ENCODE measurements at places on chromosomes 5 and 9.

GRCh38 chr5:169695919-169696490, 58.9 kb downstream of the DOCK2 start:
- no peak for DNase-seq

DNA sequence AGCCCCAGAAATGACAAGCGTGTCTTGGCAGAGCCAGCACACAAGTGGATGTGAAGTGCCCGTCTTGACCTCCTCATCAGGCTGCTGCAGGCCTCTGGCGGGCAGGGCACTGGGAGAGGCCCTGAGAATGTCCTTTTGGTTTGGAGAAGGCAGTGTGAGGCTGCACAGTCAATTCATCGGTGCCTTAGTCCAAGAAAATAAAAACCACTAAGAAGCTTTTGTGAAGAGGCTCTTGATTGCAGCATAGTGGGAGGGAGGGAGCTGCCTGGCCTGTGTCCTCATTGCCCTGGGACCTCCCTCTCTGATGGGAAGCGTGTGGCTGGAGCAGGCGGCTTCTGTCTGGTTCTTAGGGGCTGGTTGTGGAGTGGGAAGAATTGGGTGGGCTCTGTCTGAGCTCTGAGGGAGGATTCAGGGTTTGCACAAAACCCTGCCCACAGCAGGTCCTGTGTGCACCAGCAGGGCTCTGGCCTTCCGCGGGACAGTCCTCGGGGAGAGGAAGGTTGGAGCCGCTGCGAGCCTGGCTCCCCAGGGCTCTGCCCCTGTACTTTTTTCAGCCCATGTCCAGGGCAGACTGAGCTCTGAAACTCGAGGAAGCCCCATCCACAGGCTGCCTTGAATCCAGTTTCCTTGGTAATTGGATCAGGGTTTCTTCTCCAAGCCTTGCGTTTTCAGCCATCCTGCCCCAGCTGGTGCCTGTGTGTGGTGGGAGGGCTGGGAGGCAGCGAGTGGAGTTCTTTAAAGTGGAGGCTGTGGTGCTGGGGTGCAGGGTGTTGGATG, 1.1 kb downstream of the HRCT1 start:
- DNase-seq = no peak

DNA sequence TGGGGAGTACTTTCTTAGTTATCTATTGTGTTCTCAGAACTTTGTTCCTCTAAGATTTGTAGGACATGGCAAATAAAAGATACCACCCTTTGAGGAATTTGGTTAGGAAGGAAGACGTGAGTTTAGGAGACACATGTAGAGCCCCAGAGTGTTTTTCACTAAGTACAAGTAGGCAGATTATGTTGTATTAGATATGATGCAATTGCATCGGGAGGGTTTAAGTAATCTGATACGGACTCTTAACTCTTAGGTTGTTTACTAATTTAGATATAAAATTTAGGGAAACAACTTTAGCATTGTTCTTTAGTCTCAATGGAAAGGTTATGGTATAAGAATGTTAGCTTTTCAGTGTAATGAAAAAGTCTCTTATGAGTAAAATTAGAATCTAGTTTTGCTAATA, 84.4 kb downstream of the TRIO start:
- no peak for DNase-seq

GRCh38 chr5:170722316-170722715, 61.2 kb upstream of the GABRP start:
- no peak for DNase-seq

GRCh38 chr5:76341651-76342334, 61.3 kb upstream of the IQGAP2 start:
- DNase-seq = no peak

GRCh38 chr9:4475301-4475700, 15.0 kb upstream of the SLC1A1 start:
- no peak for DNase-seq

DNA sequence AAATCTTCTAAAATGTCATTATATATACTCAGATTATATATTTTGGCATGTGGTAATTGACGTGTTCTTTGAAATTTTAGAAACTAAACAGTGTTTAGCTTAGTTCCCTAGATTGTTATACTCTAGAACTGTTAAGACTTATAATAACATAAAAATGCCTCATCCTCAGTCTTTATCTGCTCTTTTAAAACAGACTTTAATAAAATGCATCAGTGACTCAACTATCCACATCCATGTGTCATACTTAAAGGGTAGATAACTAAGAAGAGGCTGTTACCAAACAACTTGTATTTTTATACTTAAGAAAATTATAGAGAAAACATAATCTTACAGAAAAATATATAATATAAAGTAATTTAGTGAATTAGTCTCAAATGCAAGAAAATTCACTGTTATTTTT, 15.2 kb downstream of the NFIL3 start:
- no peak for DNase-seq

DNA sequence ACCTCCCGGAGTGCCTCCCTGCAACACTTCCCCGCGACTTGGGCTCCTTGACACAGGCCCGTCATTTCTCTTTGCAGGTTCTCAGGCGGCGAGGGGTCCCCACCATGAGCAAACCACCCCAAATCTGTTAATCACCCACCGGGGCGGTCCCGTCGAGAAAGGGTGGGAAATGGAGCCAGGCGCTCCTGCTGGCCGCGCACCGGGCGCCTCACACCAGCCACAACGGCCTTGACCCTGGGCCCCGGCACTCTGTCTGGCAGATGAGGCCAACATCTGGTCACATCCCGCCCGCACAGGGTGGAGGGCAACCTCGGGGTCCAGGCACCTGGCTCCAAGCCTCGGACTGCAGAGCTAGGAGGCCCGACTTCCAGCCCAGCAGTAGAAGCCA, 776 bp upstream of the TERT start:
- DNase-seq = no peak

GRCh38 chr5:80646926-80647325, 7.5 kb upstream of the MSH3 start:
- no peak for DNase-seq

GRCh38 chr9:3027210-3027609, 183.3 kb upstream of the PUM3 start:
- no peak for DNase-seq

All from NCI-H1417 treated with DMSO at 0.1 percent for 48 hours (cell line).